ENCODE measurements at places on chromosomes 6 and 20. TPM values are rescaled to one million over a fixed set of nuclear protein-coding genes. Genes with fewer than 3 reads are reported as not detected.

- no peak overlapping the region for H3K4me3 ChIP-seq
- H3K27me3 ChIP-seq: no peaks in the 10 kb centered on the region
- H3K4me1 ChIP-seq: peaks cover 10% of the 10 kb centered on the region
- no peak for DNase-seq
- no peaks in the 10 kb centered on the region for H3K36me3 ChIP-seq
Measured at GRCh38 chr20:53666144-53666543, 72.5 kb upstream of the ZNF217 start.

GRCh38 chr6:161924516-161925116 lies 650.8 kb upstream of the AGPAT4 start:
- no peaks in the 10 kb centered on the region for H3K36me3 ChIP-seq
- H3K4me3 ChIP-seq: no peak overlapping the region
- H3K27me3 ChIP-seq: no peaks in the 10 kb centered on the region
- no peak overlapping the region for H3K27ac ChIP-seq
- no peaks in the 10 kb centered on the region for H3K4me1 ChIP-seq

DNA sequence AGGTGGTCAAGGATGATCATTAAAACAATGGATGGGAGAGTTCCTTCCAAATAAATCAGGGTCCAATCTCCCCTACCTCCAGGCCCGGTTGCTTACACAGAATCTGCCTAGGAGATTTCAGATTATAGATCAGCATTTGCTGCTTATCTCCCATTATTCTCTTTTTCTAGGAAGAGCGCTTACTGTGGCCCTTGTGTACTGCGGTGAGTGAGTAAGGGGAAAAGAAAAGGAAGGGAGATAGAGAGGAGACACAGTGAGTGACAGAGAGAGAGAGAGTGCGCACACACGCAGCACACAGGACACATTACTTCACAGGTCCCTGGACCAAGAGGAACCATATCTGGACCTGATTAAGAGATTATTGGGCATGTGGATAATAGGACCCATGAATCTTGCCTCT lies 6.2 kb downstream of the LATS1 start:
- H3K36me3 ChIP-seq: no peaks in the 10 kb centered on the region
- H3K4me3 ChIP-seq: no peak overlapping the region
- H3K27ac ChIP-seq: no peak overlapping the region
- no peak for DNase-seq
- H3K27me3 ChIP-seq: no peaks in the 10 kb centered on the region
- H3K4me1 ChIP-seq: peaks cover 16% of the 10 kb centered on the region

- H3K27ac ChIP-seq: no peak overlapping the region
- no peaks in the 10 kb centered on the region for H3K27me3 ChIP-seq
- H3K4me1 ChIP-seq: no peaks in the 10 kb centered on the region
- H3K36me3 ChIP-seq: no peaks in the 10 kb centered on the region
Measured at GRCh38 chr6:83767033-83767432, 58.1 kb upstream of the SNAP91 start.

The CSNK2A1 gene
- total RNA-seq: 599 TPM

DNA sequence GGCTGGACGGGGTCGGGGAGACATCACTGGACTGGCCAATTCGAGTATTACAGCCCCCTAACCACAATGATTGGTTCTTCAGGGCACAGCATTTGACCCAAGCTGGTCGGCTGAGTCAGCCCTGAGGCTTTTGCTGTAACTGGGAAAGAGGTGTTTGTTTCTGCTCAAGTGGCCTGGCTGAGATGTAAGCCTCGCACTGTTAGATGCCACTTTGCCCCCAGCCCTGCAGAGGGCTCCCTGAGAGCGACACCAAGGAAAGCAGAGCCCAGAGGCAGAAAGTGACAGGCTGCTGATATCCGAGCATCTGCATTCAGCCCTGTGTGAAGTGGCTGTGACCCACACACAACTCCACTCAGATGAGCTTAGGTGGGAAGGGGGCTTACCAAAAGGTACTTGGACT lies 19.4 kb downstream of the ERGIC3 start:
- no peak overlapping the region for H3K27ac ChIP-seq
- H3K4me3 ChIP-seq: no peak overlapping the region
- no peaks in the 10 kb centered on the region for H3K4me1 ChIP-seq
- DNase-seq: peak; percentile 77
- H3K36me3 ChIP-seq: no peaks in the 10 kb centered on the region
- no peaks in the 10 kb centered on the region for H3K27me3 ChIP-seq

- no peaks in the 10 kb centered on the region for H3K36me3 ChIP-seq
- H3K4me1 ChIP-seq: peaks cover 29% of the 10 kb centered on the region
- H3K27ac ChIP-seq: no peak overlapping the region
- H3K27me3 ChIP-seq: no peaks in the 10 kb centered on the region
- peak; percentile 55 for DNase-seq
- H3K4me3 ChIP-seq: no peak overlapping the region
Measured at GRCh38 chr6:51844336-51844735, 243.1 kb downstream of the PKHD1 start.

GRCh38 chr20:63617092-63617875 lies 9.6 kb downstream of the GMEB2 start:
- no peaks in the 10 kb centered on the region for H3K27me3 ChIP-seq
- no peaks in the 10 kb centered on the region for H3K36me3 ChIP-seq
- no peak overlapping the region for H3K4me3 ChIP-seq
- DNase-seq: no peak
- H3K27ac ChIP-seq: no peak overlapping the region
- H3K4me1 ChIP-seq: peaks cover under 1% of the 10 kb centered on the region

Data from neural progenitor cell (in vitro differentiated cells).